ENCODE measurements at places on chromosomes 16 and 17. TPM values are rescaled to one million over a fixed set of nuclear protein-coding genes. Genes with fewer than 3 reads are reported as not detected.

Gene SPAG5
- 38.4 TPM for total RNA-seq

Gene SPATA20
- 109 TPM for total RNA-seq

Gene PRKCB
- total RNA-seq = not detected

Gene FLYWCH2
- total RNA-seq = 62.5 TPM

Gene PRR11
- 11.2 TPM for total RNA-seq

Gene DNAI2
- not detected for total RNA-seq

Gene TLCD1
- 6.1 TPM for total RNA-seq

Gene PLEKHG4
- total RNA-seq = 18.1 TPM

Gene ATP6V0D1
- total RNA-seq = 122 TPM

Gene NEK8
- 2.2 TPM for total RNA-seq

Gene CFAP119
- total RNA-seq = 3.2 TPM

Gene MT4
- not detected for total RNA-seq

Gene MSL1
- total RNA-seq = 64.4 TPM

Gene KRT28
- total RNA-seq = not detected

Gene CRYBA1
- 0.43 TPM for total RNA-seq

Gene KRTAP9-4
- total RNA-seq = not detected

Gene CFAP52
- total RNA-seq = not detected

Gene TNP2
- not detected for total RNA-seq

Gene CUEDC1
- 21.6 TPM for total RNA-seq

Gene FAM171A2
- 0.86 TPM for total RNA-seq

Gene CHST4
- total RNA-seq = not detected

Gene IGSF6
- total RNA-seq = not detected

Gene CHST5
- under 0.01 TPM for total RNA-seq

Gene FAM20A
- 2.2 TPM for total RNA-seq

Gene HCRT
- total RNA-seq = not detected

Gene DRC7
- total RNA-seq = not detected

Gene LAT
- total RNA-seq = 0.64 TPM

Gene PTX4
- total RNA-seq = 0.32 TPM

Gene UTS2R
- total RNA-seq = not detected

Gene ZG16
- total RNA-seq = not detected

Gene C17orf78
- total RNA-seq = not detected

Gene MAPK8IP3
- 61.5 TPM for total RNA-seq

Gene ACADVL
- 255 TPM for total RNA-seq

Gene STAT5B
- 38.4 TPM for total RNA-seq

Gene CCL4
- not detected for total RNA-seq

All from fibroblast of villous mesenchyme (primary cell).